EL (cell line): ENCODE measurements at places on chromosomes 7 and 10.

DNA sequence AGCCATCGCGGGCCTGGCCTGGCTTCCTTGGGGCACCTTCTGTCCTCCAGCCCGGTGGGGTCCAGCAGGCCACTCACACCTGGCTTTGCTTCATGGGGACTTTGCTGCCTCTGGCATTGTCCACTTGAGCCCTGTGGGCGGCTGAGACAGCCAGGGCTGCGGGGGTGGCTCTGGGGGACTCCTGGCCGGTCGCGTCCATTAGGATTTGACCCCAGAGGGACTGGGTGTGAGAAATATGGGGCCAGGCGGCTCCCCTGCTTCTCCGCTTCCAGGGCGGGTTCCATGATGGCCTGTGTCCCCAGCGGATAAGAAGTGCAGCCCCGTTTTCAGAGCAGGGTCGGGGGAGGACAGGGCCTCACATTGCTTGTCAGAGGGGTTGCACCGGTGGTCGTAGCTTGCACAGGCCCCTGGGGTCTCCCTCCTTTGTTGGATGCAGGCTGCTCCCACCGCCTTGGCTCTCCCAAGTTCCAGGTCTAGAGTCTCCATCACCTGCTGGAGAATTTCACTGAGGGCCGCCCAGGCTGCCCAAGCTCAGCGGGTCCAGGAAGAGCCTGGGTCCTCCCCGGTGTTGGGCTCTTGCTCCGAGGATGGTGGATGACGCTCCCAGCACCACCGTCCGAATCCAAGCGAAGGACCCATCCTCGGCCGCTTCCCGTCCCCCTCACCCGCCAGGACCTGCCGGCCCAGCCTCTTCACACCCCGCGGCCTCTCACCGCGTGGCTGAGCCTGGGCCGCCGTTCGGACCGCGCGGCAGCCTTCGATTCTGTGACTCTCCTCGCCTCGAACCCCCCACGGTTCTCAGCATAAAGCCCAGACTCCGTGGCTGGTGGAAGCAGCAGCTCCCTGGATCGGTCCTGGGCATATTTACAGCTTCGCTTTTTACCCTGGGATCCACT lies 140.1 kb downstream of the DYNC2I1 start:
- DNase-seq, result no peak

DNA sequence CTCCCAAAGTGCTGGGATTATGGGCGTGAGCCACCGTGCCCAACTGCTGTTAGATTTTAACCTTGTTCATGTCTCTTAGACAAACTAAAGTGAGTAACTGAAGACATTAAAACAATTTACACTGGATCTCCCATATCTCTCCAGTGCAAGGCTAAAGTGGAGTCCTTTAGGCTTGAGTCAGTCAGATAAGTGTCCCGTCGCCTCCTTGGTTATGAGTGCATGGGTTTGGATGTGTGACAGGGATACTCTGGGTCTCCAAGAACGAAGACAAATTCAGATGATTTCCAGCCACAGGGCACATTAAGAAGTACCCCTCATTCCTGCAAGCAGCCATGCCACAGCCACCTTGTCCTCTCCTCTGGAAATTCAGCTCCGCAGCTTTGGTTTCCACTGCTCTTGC lies 66.1 kb upstream of the PDZD8 start:
- DNase-seq, result no peak

DNA sequence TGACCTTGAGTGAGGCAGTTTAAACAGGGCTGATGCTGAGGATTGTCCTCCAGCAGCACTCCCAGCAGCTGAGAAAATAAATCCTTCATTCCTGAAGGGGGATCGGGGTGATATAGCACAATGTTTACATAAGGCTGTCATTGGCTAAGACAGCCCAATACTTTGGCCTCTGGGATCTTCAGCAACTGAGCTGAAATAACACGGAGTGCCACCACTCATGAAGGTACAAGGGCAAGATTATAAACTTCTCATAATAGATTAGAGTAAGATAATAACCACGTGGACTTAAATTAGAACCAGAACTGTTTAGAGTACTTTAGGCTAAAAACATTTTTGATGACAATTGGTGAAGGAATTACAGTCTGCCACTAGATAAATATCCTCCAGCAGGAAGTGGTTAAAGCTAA lies 70.0 kb upstream of the PAPSS2 start:
- peak; percentile 43 for DNase-seq

DNA sequence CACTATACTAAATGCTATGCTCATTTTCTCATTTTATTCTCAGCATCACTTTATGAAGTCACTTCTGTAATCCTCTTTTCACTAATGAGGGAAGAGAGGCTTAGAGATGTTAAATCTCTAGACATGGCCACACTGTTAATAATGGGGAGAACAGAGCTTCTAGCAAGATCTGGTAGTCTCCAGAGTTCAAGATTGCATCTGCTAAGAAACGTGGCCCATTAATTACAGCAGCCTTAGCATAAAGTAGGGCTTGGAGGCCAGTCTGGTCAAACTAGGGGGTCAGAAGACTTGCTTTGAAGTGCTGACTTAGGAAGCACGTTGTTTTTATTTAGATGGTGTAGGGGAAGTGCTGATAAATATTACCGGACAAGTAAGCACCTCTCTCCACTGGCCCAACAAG lies 29.3 kb downstream of the ARL4A start:
- no peak for DNase-seq

GRCh38 chr7:117110480-117111315 lies 157.4 kb downstream of the ST7 start:
- DNase-seq, result no peak

DNA sequence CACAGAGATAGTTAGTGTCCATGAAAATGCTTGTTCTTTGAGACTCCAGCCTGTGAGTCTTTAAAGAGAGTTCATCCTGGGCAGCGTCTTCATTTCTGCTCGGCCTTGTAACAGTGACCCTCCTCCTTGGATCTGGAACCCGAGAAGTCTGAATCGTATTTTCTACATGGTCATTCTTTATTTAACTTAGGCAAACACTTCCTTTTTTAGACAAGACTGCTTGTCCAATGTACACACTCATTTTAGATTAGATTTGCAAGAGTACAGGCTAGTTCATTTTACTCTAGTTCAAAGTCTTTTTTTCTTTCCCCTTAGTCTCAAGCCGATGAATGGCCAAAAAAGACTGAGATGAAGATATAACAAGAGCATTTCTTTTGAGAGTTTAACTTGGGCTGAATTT lies 133.5 kb downstream of the CHN2 start:
- DNase-seq, result no peak

- DNase-seq, result no peak
Observed at GRCh38 chr10:47362199-47362598, 14.0 kb downstream of the RBP3 start.

GRCh38 chr10:92957223-92958010 lies 103.2 kb upstream of the CYP26C1 start:
- DNase-seq, result no peak

DNA sequence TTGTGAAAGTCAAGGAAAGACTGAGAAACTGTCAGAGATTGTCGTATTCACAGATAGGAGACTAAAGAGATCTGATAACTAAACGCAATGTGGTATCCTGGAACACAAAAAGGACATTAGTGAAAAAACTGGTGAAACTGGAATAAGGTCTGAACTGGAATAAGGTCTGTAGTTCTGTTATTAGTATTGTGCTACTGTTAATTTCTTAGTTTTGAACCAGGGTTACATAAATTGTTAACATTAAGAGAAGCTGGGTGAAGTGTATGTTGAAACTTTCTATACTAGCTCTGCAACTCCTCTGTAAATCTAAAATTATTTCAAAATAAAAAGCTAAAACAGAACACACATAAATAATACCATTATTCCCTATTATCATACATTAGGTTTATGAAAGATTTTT lies 3.4 kb upstream of the NT5C2 start:
- no peak for DNase-seq

- peak; percentile 65 for DNase-seq
Observed at GRCh38 chr7:95213809-95214492, 110.4 kb downstream of the PON1 start.

DNA sequence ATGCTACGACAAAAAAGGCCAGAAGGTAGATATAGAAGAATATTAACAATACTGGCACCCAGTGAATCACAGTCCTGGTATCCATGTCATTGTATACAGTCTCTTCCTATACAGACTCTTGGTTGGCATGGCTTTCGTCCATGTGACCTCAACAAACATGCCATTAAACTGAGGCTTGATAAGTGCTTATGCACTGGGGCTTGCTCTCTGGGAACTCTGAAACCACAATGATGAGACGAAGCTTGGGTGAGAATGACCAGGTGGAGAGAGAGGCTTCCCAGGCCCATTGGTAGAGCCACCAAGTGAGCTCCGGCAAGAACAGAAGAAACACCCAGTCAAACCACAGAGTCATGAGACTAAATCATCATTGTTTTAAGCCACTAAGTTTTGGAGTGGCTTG lies 33.2 kb downstream of the PNPLA8 start:
- no peak for DNase-seq

DNA sequence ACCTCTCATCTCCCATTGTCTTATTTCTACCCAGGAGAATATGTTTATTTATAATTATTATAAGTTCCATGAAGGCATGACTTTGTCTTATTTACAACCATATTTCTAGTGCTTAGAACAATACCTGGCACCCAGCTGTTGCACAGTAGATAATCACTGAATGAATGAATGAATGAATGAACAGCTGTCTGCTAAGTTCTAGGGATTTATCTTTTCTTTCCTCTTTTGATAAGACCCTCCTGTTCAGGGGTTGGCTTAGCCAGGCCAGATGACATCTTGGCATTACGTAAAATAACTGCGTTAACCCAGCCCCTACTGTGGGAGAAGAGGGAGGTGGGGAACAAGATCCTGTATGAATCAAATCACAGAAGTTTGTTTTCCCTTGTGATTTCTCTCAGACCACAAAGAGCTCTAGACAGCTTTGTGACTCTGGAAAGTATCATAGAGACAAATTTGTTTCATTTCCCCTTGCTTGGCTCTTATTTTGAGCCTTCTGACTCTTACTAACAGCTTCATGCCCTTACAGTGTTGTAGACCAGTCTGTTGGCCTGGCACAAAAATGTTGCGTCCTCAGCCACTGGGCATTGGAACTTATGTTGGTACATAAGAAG lies 8.4 kb downstream of the ZNF862 start:
- DNase-seq, result no peak

DNA sequence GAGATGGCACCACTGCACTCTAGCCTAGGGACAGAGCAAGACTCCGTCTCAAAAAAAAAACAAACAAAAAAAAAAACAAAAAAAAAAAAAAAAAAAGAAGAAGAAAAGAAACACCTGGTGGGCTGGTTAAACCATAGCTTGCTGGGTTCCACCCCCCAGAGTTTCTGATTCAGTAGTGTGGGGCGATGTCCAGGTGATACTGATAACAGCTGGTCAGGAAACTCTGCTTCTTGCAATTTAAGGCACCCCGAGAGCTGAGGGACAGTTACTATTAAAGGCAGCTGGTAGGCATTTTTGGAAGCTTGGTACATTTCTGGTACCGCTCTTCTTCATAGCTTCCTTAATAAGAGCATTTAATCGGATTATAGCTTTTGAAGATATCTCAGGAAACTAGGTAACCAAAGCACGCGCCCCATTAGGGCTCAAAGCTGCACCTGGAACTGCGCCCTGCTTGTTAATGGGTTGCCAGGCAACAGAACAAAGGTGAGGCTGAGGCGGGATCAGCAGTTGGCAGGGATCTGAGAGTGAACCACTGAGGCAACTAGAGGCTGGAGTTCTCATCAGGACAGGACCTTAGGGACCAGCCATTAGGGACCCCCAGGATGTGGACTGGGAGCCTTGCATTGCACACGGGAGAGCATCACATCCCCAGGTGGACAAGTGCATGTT lies 6.5 kb upstream of the SDK1 start:
- no peak for DNase-seq
